ENCODE measurements at places on chromosomes 7 and 10. TPM values are rescaled to one million over a fixed set of nuclear protein-coding genes. Genes with fewer than 3 reads are reported as not detected.
A peak's percentile ranks its signal among the peaks of the same experiment; 100 is the strongest.

The SPDYE6 gene
- total RNA-seq: 8.2 TPM

The PIK3AP1 gene
- total RNA-seq: 8.3 TPM

The UNC5B gene
- 5.4 TPM for total RNA-seq

The PTN gene
- 30.1 TPM for total RNA-seq

The NPM3 gene
- total RNA-seq: 34.4 TPM

- no peak for ATAC-seq
Measured at GRCh38 chr7:105448181-105448580, 59.5 kb upstream of the SRPK2 start.

DNA sequence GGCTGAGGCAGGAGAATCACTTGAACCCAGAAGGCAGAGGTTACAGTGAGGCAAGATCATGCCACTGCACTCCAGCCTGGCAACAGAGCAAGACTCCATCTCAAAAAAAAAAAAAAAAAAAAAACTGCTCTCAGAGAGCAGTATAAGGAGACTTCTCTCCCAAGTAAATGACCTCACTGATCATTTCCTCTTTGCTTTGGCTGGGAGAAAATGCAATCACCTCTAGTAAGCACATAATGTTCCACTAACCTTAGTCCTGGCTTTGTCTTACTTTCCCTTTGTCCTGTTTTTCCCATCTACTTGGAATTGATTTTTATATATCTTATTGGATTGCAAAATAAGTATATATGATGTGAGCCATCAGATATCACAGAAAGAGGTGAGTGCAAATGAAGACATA, 2.5 kb downstream of the SLC25A13 start:
- ATAC-seq: no peak

DNA sequence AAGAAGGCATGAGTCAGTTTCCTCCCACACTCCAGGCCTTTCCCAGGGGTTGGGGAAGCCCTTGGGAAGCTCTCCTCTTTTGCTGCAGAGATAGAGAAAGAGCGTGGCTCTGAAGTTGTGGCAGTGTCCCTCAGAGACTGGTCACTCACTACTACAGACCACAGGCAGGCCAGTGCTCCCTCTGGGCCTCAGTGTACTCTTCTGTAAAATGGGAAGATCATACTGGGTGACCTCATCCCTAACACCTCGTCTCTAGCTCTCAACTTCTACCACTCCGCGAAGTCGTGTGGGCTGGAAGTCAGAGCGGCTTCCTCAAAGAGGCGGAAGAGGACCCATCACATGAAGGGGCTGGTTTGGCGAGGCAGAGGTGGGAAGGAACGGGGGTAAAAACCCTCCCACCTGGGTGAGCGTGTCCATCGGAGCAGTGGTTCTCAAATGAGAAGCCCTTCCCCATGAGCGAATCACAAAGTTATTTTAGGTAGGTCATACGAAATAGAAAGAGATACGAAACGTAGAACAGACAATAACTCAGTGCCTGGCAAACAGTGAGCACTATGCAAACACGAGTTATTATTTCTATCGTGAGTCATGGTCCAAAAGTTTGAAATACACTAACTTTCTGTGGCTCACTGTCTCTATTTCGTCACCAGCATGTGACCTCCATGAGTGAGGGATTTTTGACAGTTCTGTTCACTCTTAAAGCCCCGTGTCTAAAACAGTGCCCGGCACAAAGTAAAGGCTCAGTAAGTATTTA, 32.7 kb downstream of the PRKAG2 start:
- ATAC-seq: peak; percentile 35

- ATAC-seq: no peak
Measured at GRCh38 chr10:36943544-36943943, 181.9 kb upstream of the ANKRD30A start.

- ATAC-seq: no peak
Measured at GRCh38 chr7:4023502-4023901, 658.6 kb upstream of the FOXK1 start.

- ATAC-seq: no peak
Measured at GRCh38 chr10:93589648-93590562, 11.1 kb downstream of the RBP4 start.

GRCh38 chr10:119677904-119678755, 26.9 kb downstream of the BAG3 start:
- no peak for ATAC-seq

DNA sequence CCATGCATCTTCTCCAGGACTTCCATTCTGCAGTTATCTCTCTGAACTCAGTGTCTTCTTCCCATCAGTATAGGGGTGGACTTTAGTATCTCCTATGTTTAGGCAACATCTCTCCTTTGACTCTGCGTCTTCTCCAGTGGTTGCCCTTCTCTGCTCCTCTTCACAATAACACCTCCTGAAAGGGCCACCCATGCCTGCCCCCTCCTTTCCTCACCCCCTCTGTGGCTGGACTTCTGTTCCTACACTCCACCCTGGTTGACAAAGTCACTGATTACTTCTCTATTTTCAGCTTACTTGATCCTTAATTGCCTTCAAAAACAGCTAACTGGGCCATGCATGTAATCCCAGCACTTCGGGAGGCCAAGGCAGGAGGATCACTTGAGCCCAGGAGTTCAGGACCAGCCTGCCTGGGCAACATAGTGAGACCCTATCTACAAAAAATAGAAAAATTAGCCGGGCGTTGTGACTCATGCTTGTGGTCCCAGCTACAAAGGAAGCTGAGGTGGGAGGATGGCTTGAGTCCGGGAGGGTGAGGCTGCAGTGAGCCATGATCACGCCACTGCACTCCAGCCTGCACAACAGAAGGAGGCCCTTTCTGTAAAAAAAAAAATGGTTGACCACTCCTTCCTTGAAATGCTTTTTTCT, 13.7 kb downstream of the SRGN start:
- no peak for ATAC-seq

Data from motor neuron (in vitro differentiated cells).